ENCODE measurements at places on chromosomes 7 and 10.
A peak's percentile ranks its signal among the peaks of the same experiment; 100 is the strongest.

- no peak for DNase-seq
Observed at GRCh38 chr7:36638140-36638539, 86.2 kb downstream of the AOAH start.

DNA sequence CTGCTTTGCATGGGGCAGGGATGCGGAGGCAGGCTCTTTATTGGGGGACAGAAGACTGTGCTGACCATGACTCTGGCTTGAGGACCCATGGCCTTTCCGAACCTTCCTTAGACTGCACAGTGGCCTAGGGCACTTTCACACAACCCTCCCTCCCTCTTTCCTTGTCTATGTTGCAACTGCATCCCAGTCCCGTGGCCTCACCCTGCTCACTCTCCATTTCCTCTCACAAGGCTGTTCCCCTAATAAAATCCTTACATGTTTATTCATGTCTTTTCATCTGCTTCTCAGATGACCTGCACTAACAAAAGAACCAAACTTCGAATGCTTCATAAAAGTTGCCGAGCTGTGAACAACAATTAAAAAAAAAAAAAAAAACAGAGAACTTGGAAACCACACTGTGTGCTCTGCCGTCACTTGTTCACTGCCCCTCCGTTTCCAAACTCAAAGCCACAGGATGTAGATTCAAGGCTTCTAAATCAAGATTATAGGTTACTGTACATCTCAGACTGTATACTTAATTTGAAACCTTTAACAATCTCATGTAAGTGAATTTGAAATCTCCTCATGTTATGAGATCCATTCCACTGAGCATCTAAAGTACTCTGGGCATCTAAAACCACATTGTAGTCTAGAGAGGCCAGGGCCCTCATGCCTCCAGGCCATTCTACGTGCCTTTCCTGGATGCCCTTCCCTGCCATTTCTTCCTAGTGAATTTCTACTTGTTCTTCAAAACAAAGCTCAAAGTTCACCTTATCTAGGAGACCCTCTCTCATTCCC lies 265.9 kb downstream of the SNX13 start:
- DNase-seq, result peak; percentile 17

GRCh38 chr7:143002106-143002505 lies 24.8 kb downstream of the OR9A2 start:
- DNase-seq, result peak; percentile 22

- peak; percentile 28 for DNase-seq
Observed at GRCh38 chr7:131336956-131337355, 9.3 kb downstream of the MKLN1 start.

- DNase-seq, result no peak
Observed at GRCh38 chr10:59265141-59265540, 88.7 kb downstream of the PHYHIPL start.

GRCh38 chr10:103584216-103585010 lies 90.9 kb downstream of the NEURL1 start:
- DNase-seq, result no peak

DNA sequence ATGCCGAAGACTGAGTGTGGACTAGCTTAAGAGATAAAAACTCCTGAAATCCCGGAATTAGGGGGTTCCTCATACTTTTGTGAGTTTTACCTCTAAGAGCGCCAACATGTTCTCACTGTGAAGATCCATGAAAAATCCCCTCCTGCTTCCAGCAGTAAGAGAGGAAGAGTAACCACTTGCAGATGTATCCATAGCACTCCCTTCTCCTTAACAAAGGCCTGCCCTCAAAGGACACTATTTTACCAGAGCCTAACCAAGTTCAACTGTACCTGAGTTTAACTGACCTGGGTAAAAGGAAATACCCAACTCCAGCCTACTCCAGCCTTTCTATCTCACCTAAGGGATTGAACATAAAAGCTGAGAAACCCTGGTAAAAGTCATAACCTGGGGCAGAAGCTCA lies 280.9 kb downstream of the POLR1F start:
- DNase-seq, result no peak

GRCh38 chr7:142355328-142355727 lies 97.5 kb upstream of the PRSS58 start:
- DNase-seq, result no peak

DNA sequence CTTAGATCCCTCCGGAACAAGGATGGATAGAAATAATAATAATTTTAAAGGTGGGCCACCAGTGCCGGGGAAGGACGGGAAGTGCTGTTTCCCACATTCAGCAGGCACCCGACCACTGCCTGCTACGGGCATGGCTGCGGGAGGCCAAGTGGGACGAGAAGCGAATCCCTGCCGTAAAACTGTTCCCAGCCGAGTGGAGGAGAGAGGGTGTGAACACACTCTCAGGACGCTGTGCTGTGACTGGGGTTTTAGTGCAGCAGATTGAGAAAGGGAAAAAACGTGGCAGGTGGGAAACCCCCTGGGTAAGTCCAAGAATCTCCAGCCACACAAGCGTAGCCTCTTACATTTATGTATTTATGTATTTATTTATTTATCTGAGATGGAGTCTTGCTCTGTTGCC lies 158.8 kb downstream of the DNAJB6 start:
- DNase-seq, result no peak

GRCh38 chr10:58575491-58575890 lies 62.8 kb downstream of the BICC1 start:
- no peak for DNase-seq

GRCh38 chr10:132872658-132873057 lies 69.7 kb downstream of the CFAP46 start:
- no peak for DNase-seq

DNA sequence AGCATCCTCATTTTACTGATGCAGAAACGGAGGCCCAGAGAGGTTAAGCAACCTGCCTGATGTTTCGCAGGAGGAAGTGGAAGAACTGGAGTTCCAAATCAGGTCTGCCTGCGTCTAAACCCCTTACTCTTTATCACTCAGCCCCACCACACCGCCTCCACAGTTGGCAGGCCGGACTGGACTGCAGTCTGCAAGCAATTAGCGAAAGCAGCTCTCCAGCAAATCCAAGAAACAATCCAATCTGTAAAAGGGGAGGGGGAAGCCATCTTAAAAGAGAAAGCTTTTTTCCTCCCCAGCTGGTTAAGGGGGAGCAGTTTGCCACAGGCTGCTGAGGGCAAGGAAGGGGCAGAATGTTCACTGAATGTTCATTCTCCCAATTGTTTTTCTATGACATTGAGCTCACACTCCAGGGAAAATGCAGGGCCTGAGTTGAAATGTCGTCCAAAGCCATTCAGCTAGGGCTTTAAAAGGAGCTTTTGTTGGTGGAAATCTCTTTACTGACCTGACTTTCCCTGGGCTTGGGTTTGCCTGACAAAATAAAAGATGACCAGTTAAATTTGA lies 350.1 kb downstream of the RNLS start:
- DNase-seq, result no peak

- DNase-seq, result no peak
Observed at GRCh38 chr10:30017556-30017955, 41.8 kb downstream of the JCAD start.

GRCh38 chr7:149292462-149292823 lies 30.4 kb downstream of the ZNF783 start:
- DNase-seq, result no peak

GRCh38 chr7:17099083-17099973 lies 199.1 kb upstream of the AHR start:
- peak; percentile 66 for DNase-seq

DNA sequence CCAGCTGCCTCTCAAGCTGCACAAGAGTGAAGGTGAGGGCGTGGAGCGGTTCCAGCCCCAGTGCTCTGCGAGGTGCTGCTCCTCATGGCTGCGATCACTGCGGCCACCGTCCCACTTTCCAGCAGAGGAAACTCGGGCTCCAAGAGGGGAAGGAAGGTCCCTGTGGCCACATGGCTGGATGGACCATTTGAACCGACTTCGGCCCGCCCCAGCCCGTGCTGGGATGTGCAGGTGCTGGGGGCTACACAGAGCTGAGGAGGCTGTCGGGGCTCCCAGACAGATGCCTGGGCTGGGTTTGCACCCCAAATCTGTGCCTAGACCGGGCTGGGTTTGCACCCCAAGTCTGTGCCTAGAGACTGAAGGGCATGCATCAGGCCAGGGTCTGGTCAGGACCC lies 186.6 kb downstream of the DNAJB6 start:
- no peak for DNase-seq

- no peak for DNase-seq
Observed at GRCh38 chr10:31832261-31832660, 96.4 kb downstream of the ARHGAP12 start.

DNA sequence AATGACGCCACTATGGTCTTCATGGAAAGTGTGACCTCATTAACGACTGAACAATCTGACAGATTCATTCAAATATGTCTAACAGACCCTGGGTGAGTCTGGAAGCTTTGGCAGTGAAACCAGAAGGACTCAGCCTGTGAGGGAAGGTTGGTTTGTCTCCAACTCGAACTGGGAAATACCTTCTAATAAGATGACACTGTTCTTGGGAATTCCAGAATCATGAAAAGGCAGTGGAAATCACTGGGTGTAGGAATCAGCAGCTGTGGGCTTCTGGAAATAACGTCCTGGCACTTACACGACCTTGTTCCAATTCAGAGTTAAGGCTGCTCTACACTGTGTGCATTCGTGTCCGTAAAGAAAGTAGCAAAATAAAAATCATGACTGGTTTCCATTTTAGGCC lies 75.1 kb downstream of the DGKI start:
- peak; percentile 88 for DNase-seq

GRCh38 chr7:15856311-15856710 lies 169.8 kb upstream of the MEOX2 start:
- DNase-seq, result no peak

GRCh38 chr7:24025094-24025493 lies 258.9 kb upstream of the NPY start:
- peak; percentile 9 for DNase-seq

GRCh38 chr7:128003787-128004186 lies 27.4 kb downstream of the LRRC4 start:
- DNase-seq, result no peak

- no peak for DNase-seq
Observed at GRCh38 chr10:132664407-132664806, 121.5 kb downstream of the NKX6-2 start.

DNA sequence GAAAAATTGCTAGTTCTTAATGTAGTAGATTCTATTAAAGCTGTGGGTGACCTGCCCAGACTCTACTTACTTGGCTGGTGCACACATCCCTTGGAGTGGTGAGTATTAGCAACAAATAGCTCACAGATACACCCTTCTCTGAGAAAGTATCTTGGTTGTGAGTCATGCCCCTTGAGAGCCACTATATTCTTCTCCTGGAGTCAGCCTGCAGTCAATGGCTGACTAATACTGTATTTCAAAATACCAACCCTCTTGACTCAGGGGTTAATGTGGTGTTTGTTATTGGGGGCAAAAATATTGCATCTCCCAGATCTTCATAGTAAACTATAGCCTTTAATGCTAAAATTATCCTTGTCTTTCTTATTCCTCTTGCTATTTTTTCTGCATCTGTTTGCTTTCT lies 354.9 kb downstream of the BMPER start:
- peak; percentile 89 for DNase-seq

DNA sequence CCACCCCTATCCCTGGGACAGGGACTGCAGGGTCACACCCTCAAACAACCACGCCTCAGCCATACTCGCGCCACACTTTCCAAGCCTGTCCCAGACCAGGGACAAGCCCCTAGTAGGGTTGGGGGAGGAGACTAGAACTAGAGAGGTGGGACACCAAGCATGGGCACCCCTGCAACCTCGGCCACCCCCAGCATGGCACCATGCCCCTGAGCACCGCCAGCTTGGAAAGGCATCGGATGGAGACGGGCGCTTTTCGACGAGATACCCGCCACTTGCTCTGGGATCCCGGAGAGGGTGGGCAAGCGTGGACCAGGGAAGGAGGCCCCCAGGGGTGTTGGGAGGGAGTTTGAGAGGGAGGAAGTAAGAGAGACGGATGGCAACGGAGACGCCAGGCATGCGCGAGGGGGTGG lies 13.1 kb upstream of the KMT2E start:
- no peak for DNase-seq

DNA sequence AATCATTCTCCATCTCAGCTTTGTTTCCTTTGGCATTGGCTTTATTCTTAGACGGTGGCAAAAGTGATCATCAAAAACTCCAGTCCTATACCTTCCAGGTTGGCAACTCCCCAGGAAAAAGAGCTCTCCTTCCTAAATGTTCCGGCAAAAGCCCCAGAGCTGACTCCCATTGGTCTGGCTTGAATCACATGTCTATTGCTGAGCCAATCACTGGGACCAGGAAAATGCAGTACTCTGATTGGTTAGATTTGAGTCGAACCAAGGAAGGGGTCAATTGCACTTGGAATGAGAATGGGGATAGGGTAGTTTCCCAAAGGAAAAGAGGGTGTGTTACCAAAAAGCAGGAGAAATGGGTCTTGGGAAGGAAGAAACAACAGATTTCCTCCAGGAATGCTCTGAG lies 22.3 kb downstream of the LEP start:
- DNase-seq, result no peak

- DNase-seq, result no peak
Observed at GRCh38 chr10:126638542-126638941, 32.0 kb downstream of the C10orf90 start.

DNA sequence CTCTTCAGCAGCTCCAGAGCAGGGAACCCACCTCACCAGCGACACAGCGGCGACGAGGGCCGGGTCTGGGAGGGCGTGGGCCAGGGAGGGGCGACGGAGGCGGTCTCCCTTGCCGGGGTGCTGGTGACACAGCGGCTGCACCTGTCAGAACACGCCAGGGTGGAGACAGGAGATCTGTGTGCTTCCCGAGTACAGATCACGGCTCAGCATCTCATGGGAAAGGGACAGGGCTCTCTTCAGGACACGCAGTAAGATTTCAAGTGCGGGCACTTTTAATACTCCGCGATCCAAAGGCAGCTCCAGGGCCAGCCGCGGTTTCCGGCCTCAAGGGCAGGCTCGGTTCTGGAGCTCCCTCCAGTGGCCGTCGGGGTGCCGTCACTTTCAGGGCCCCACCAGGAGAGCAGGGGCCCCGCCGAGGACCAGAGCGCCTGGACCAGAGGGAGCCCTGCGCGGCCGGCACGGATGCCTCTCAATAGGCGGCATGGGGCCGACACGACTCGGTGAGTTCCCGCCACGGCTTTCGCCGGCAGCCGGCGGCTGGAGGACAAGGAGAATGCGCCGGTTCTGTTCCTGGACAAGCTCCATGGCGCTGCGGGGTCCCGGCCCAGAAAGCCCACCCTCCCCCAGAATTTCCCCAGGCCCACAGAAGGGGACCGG lies 21.4 kb downstream of the GPR146 start:
- peak; percentile 77 for DNase-seq

GRCh38 chr7:114791771-114792170 lies 130.1 kb upstream of the MDFIC start:
- DNase-seq, result no peak

DNA sequence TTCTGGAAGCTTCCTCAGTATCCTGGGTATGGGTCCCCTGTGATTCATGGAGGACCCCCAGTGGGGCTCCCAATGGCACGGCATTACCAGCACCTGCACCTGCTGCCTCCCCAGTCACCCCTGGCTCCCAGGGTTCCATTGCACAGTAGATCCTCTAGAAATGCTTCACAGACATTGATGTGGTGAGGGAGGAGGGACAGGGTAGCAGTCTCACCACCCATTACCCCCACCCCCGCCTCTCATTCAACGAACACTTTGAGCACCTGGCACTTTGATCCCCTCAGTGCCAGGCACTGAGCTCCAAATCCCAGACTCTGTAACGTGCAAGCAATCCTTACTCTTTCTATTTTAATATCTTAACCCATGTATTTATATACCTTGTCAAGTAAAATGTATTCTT lies 26.8 kb upstream of the PSAP start:
- no peak for DNase-seq

- DNase-seq, result no peak
Observed at GRCh38 chr7:70237256-70237655, 639.0 kb downstream of the AUTS2 start.

- no peak for DNase-seq
Observed at GRCh38 chr10:3676564-3676963, 108.4 kb downstream of the KLF6 start.

Measured in kidney tubule cell (primary cell).